Activated CD4-positive, CD25-positive, alpha-beta regulatory T cell treated with anti-CD3 and anti-CD28 coated beads, Interleukin-2, amount 50 U/mL, for 16 hours (primary cell): ENCODE measurements at places on chromosomes 12 and 14.

- no peak for DNase-seq
Observed at GRCh38 chr14:69683971-69684370, 72.6 kb downstream of the SUSD6 start.

GRCh38 chr14:95026851-95027463, 130.4 kb downstream of the DICER1 start:
- DNase-seq: no peak

GRCh38 chr12:53670971-53671370, 4.9 kb downstream of the ATP5MC2 start:
- no peak for DNase-seq

GRCh38 chr14:22560662-22561365, 28.2 kb downstream of the DAD1 start:
- no peak for DNase-seq

GRCh38 chr12:63416788-63417187, 251.5 kb downstream of the DPY19L2 start:
- DNase-seq: no peak

DNA sequence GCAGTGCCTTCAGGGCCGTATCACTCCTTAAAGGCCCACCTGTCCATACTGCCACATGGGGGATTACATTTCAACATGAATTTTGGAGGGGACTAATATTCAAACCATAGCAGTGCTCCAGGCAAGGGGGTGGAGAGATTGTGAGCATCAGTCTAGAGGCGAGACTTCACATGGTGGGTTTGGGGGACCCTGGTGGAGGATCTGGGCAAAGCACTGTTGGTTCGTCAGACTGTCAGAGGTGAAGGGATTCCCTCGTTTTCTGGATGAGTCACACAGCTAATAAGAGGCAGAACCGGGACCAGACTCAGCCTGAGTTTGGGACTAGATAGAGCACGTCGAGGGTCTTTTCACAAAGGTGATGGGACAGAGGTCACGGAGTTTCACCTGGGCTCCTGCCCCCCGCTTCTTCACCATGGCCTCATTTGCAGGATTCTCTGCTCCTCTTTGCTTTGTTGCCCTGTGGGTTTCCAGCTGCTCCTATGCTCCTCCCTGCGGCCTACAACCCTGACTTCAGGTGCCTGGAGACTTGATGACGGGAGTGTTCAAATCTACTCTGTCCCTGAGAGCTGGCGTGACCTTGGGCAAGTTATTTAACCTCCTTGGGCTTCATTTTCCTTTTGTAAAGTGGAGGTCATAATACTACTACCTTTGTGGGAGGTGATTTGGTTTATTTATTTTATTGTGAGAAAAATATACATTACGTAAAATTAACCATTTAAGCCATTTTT, 41.5 kb downstream of the TEAD4 start:
- DNase-seq: no peak

GRCh38 chr12:13205809-13206559, 9.5 kb downstream of the EMP1 start:
- DNase-seq: no peak

DNA sequence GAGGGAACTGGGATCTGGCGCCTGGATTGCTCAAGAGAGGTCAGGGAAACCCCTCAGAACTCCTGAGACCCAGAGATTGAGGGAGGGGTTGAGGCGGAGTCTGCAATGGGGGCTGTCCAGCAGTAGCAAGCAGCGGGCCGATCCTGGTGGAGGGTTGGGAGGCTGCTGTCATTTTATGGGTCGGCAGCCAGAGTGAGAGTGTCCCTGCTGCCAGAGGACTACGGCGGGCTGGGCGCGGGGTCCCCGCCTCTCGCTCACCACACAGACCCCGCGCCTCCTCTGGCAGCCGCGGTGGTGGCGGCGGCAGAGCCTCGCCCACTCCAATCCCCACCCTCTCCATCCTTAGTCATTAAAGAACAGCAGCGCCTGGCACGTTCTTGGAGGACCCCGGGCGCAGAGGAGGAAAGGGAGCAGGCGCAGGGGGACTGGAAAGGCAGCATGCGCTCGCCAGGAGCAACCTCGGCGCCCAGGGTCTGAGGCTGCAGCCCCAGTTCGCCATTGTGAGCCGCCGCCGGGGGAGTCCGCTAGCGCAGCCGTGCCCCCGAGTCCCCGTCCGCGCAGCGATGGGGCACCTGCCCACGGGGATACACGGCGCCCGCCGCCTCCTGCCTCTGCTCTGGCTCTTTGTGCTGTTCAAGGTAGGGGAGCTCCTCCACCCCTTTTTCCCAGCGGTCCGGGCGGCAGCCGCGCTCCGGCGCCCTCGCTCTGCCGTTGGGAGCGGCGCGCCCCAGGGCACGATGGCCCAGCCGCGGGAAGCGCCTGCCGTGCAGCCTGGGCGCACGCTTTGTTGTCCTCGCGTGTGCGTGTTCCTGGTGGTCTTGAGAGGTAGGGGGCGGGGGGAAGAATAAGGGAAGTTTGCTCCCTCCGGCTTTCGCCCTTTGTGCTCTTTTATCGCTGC, at the start of gene PTPRO:
TSS of gene PTPRO (plus strand) at position 345 of the 898 bp plus-strand sequence.
- DNase-seq: no peak

DNA sequence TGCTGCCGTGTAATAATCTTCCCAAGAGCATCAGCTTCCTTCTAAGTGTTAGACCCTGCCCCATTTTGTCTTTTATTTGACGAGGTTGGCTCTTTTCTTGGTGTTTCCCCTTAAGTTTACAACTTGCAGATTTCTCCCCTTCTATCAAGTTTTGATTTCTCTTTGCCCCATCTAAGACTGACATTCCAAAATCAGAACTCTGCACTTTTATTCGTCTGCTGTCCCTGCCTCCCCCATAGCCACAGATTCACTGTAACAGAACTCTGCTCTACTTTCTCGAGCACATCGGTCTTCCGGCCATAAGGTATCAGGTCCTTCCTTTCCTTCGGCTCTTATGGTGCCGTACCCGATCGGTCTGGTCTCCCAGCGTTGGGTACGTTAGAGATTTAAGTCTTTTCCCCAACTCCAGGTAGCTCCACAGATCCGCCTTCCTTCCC, 563 bp downstream of the DCP1B start:
- no peak for DNase-seq

- DNase-seq: no peak
Observed at GRCh38 chr12:28618171-28618570, 427.9 kb downstream of the CCDC91 start.

- no peak for DNase-seq
Observed at GRCh38 chr12:83630526-83630925, 943.8 kb downstream of the TMTC2 start.

GRCh38 chr12:41140117-41140516, 48.0 kb upstream of the PDZRN4 start:
- DNase-seq: no peak

GRCh38 chr12:1873531-1874510, 44.6 kb downstream of the CACNA2D4 start:
- DNase-seq: no peak

DNA sequence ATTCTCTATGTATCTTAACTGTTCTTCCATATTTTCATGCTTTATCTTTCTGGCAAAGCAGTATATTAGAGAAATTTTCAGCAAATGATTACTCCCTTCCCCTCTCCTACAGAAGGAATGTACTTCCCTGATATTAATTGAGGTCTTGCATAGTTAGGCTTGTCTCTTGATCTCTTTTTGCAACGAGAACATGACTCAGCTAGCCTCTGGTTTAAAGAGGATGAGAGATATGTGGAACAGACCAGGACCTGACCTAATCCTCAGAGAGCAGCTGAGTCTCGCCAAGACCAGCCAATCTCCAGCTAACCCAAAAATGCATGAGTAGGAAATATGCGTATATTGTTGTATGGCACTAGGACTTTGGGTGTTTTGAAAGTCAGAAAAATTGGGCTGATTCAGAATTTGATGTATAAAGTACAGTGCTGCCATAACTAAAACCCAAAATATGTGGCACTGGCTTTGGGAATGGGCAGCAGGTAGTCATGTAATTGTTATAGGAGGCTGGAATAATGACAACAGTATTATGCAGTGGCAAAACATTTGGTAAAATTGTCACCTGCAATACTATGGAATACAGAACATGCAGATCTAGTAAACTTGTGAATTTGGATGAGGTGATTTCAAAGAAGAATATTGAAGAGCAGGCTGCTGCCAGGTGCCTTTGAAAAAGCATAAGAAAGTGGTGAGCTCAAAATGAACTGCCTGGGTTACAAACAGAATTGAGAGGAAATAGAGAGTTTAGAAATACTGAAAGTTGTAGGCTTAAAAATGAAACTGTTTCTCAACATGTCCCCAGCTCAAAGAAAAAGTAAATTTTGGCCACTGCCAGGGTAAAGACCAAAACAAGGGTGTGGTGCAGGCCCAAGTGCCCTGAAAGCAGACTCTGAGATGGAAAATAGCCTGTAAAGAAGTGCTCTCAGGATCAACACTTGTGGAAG, 9.3 kb upstream of the USP15 start:
- no peak for DNase-seq

DNA sequence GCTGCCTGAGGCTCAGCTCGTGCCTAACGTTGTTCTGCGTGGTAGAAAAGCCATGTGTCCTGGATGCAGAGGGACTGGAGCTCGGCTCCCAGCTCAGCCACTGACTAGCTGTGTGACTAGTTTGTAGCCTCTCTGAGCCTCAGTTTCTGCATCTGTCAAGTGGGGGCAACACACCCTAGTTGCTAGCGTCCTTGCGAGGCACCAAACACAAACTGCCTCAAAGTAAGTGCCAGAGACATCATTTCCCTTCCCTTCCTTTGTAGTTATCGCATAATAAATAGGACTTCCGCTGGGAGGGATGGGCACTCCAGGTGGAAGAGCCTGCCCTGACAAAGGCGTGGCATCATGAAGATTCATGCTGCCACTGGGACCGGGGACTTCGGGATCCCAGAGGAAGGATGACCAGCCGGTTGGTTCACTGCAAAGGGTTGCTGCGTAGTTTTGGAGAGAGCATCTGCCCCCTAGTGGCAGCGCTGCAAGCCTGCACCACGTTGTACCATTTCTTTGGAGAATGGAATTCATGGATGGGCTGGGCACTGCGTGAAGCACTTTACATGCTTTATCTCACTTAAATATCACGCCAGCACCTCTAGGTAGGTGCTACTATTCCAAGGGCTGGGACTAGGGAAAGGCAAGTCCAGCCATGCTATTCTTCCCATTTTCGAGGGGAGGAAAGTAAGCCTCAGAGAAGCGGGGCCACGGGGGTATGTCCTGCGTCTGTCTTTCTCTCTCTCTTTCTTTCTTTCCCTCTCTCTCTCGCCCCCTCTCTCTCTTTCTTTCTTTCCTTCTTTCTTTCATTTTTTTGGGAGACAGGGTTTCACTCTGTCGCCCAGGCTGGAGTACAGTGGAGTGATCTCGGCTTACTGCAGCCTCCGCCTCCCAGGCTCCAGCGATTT, 4.6 kb downstream of the CCDC197 start:
- peak; percentile 42 for DNase-seq

DNA sequence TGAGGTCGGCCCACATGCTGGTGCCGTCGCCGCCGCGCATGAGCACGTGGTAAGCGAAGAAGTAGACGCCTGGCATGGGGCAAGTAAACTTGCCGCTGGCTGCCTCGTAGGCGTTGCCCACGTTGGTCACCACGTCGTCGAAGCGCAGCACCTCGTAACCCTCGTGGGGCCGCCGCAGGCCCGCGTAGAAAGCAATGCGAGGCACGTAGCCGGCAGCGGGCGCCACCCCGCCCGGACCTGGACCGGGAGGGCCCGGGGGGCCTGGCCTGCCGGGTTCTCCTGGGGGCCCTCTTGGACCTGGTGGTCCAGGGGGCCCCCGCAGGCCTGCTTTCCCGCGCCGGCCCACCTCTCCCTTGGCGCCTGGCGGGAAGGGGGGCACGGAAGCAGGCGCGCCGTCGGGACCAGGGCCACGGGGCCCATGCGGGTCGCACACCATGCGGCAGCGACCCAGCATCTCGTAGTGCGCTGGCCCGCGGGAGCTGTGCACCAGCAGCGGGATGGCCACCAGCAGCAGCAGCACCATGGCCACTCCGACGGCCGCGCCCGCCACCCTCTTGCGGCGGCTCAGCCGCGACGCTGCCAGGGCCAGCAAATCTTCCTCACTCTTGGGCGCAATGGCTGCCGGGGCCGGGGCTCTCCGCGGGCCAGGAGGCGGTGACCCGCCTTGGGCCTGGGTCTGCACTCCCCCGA, 888 bp downstream of the C1QL4 start:
- DNase-seq: no peak

DNA sequence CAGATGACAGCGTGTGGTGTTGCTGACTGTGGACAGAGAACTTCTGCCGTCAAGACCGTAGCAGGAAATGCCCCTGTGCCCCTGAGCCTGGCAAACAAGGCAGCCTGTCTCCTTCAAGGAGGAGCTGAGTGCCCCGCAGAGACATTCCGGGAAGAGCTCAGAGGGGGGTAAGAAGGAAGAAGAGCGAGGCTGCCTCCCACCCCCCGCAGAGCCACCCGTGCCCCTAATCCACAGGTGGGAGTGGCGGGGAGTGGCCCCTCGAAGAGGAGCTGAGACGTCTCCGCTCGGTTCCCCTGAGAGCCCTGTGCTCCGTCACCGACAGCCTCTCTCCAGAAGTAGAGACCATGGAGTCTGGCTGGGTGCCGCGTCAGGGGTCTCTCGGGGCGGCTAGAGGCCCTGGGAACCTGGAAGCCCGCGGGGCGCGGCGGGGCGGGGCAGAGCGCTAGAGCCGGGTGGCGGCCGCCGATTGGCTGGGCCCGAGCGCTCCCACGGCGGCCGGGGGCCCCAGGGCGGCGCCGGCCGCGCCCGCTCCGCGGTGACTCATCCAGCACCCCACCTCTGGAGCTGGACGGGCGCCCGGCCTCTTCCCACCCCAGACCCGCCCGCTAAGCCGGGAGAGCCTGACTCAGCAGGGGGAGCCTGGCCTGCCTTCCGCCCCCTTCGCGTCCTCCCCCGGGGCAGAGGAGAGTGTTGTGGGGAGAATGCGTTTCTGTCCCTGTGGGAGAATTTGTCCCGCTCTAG, 25.2 kb upstream of the KRT78 start:
- no peak for DNase-seq

GRCh38 chr12:1634590-1635191, 5.7 kb downstream of the WNT5B start:
- DNase-seq: peak; percentile 15

DNA sequence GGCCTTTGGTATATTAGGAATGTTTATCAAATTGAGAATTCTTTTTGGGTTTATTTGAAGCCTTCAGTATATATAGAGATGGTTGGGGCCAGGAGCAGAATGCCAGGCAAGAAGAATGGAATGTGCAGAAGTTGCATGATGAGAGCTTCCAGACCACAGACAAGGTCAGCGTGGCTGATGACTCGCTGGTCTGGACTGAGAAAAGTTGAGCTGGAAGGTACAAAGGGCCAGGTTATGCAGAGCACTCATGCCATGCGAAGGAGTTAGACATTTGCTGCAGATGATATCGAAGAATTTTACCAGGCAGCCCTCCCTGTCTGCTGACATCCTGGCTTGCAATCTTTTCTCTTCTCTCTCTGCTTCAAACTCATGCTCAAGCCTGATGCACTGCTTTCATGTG, 196.2 kb upstream of the ARHGAP5 start:
- no peak for DNase-seq

GRCh38 chr12:116087962-116088361, 189.5 kb downstream of the MED13L start:
- DNase-seq: no peak

GRCh38 chr14:104776961-104777807, 18.4 kb downstream of the AKT1 start:
- DNase-seq: no peak

GRCh38 chr14:79242666-79243065, 968.6 kb downstream of the DIO2 start:
- DNase-seq: no peak

- DNase-seq: no peak
Observed at GRCh38 chr12:80293759-80294158, 150.3 kb upstream of the PTPRQ start.

GRCh38 chr14:90544971-90545370, 148.1 kb downstream of the CALM1 start:
- DNase-seq: no peak

GRCh38 chr14:101704140-101704539, 57.4 kb upstream of the PPP2R5C start:
- DNase-seq: no peak
